NCI-H1436 (cell line): ENCODE measurements at places on chromosomes 16 and 17.
A peak's percentile ranks its signal among the peaks of the same experiment; 100 is the strongest.

- no peak for DNase-seq
These were observed 46.1 kb upstream of the MARCHF10 start for GRCh38 chr17:62854098-62854680.

GRCh38 chr16:52993179-52993578 is 59.5 kb downstream of the CHD9NB start:
- no peak for DNase-seq

- DNase-seq = no peak
These were observed 75.7 kb upstream of the FAM20A start for GRCh38 chr17:68676856-68677255.

DNA sequence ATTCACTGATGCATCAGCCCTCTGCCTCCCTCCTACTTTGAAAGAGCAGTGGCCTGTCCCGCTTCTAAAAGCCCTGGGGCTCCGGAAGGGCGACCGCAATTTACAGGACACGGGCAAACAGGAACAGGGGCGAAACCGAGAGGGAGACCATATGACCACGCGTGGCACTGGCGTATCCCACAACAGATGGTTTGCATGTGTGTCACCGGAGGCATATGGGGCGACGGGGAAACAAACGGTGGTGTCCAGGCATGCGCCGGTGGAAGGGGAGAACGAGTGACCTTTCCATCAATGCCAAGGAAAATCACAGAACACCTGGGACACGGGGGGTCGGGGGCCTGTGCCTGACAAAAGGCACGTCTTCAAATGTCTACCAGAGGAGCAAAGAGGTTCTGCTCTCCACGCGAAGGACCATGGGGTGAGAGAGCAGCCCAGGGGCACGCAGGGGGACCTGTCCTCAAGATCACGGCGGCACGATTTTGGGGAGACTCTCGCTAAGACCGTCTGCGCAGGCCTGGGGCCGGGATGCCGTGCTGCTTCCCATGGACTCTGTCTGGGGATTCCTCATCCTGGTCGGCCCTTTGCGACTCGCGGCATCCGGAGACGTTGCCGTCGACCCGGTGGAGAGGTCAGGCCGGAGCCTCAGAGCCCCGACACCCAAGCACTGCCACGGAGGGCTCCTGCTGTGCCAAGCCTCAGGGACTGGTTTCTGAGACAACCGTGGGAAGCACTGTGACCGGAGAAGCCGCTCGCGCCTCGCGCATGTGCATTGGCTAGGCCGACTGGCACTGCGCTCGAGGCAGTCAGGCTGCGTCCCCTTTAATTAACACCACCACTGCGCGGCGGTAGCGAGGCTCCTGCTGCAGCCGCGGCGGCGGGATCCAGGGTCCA is 12.8 kb upstream of the KCNJ18 start:
- DNase-seq = no peak

- DNase-seq = no peak
These were observed 44.2 kb upstream of the TANC2 start for GRCh38 chr17:62921817-62922216.

DNA sequence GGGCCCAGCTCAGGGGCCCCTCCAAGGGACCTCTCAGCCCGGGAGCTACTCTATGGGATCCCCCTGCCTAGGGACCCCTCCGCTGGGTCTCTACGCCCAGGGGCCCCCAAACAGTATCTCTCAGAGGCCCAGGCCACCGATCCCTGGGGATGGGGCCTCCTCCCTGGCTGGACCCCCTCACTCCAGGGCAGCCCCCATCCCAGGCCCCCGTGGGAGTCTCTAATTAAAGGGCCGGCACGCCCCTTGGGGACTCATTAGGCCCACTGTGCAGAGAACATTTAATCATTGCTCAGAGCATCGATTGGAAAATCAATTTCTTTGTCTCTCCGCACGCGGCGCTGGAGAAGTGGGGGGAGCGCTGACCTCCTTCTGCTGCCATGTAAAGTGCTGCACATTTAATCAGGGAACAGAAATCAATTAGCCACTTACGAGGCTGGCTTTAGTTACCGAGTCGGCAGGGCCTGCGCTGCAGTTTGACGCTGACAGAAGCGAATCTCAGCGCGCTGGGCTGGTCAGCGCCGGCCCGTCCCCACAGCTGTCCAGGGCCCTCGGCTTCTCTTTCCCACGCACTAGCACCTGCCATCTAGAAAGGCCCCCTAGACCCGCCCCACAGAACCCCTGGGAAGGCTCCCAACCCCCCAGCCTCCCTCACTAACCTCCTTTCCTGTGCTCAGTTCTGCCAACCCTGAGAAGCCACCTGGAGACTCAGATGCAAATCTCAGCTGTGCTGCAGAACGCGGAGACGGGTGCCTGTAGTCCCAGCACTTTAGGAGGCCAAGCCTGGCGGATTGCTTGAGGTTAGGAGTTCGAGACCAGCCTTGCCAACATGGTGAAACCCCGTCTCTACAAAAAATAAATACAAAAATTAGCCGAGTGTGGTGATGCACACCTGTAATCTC is 20.2 kb upstream of the C1QL1 start:
- DNase-seq = peak; percentile 69

GRCh38 chr17:38632334-38632733 is 26.6 kb upstream of the SRCIN1 start:
- DNase-seq = no peak
